ENCODE measurements at places on chromosomes 12 and 14.

DNA sequence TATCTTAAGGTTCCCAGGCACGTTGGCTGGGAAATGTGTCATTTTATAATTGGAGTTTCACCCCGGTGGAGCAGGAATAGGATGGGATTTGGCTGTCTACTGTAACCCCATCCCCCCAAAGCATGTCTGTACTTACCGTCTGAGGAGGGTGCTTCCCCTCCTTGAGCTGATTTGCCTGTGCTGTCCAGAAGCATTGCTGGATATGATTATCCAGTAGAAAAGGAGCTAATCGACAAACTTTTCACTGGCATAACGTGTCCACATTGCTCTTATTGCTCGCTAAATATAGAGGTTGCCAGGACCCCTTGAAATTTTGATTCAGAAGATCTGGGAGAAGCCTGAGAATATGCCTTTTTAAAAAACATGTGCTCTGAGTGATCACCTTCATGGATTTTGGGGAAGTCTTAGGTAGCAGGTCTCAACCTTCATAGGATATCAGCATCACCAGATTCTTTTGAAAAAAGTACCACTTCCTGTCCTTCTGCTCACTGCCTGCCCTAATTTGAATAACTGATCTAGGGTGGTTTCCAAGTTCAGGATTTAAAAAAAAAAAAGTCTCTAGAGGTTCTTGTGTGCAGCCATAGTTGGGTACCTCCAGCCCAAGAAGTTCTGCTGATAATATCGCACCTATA is 80.4 kb upstream of the KCNA1 start:
- no peak for DNase-seq

GRCh38 chr14:74611650-74612349 is at the start of gene LTBP2:
Gene LTBP2 (minus strand): TSS chr14:74612237. CDS start chr14:74611944, 293 bp downstream.
- DNase-seq: peak; percentile 17

- no peak for DNase-seq
Measured at GRCh38 chr12:46259071-46259470, 9.8 kb downstream of the SLC38A1 start.

DNA sequence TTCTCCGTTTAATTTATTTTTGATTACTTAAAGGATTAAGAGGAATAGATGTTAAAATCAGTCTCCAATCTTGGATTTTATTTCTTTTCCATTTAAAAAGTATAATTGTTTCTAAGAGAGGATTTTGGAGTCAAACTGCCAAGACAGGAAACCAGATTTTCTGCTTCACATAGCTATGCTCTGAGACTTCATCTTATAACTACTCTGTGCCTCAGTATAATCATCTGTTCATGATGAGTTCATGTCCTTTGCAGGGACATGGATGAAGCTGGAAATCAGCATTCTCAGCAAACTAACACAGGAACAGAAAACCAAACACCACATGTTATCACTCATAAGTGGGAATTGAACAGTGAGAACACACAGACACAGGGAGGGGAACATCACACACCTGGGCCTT is 9.0 kb upstream of the TAS2R31 start:
- DNase-seq: no peak
